ENCODE measurements at places on chromosomes 7 and 10.

GRCh38 chr10:22854935-22855421 lies 72.9 kb upstream of the ARMC3 start:
- DNase-seq: no peak

- no peak for DNase-seq
Observed at GRCh38 chr7:157543276-157543675, 206.5 kb downstream of the DNAJB6 start.

DNA sequence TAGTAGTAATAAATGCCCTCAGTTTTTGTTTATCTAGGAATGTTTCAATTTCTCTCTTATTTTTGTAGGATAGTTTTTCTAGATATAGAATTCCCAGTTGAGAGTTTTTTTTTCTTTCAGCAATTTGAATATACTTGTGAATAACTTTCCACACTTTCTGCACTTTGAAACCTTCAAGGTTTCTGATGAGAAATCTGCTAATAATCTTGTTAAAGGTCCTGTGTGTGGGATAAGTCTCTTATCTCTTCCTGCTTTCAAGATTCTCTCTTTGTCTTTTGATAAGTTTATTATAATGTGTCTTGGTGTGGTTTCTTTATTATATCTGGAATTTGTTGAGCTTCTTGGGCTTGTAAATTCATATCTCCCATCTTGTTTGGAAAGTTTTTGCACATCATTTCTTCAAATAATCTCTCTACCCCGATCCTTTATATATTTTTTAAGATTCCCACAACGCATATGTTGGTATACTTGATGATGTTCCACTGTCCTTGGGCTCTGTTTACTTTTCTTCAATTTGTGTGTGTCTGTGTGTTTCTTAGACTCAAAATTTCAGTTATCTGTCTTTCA lies 103.5 kb downstream of the MKX start:
- no peak for DNase-seq

DNA sequence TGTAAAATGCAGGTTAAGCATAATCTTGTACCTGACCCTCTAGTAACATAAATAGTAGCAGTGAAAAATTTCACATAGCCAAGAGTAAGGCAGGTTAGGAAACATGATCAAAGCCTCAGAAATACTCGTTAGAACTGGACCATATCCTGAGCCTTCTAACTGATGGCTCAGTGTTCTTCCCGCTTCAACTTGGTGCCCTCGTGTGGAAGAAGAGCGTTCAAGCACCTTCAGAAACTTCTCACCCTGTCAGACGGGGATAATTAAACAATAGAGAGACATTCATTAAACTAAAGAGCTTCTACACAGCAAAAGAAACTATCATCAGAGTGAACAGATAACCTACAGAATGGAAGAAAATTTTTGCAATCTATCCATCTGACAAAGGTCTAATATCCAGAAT lies 124.5 kb downstream of the MYOF start:
- DNase-seq: peak; percentile 35

- DNase-seq: no peak
Observed at GRCh38 chr10:3896161-3896560, 111.2 kb upstream of the KLF6 start.

DNA sequence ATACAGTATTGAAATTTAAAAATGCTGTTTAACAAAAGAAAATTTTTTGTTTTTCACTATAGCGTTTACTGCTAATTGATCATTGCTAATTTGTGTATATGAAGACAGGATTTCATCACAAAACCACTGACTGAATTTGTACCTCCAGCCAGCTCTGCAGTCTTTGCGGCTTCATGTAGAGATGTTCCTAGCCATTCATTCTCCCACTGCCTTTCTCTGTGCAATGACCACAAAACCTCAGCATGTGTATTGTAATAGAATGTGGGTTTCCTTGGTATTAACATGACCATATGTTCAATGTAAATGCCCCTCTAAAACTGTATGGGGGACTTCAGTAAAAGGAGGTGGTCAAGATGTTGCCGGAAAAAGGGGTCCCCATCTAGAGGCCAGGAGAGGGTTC lies 81.1 kb upstream of the STEAP1B start:
- peak; percentile 33 for DNase-seq

- no peak for DNase-seq
Observed at GRCh38 chr10:97117372-97117771, 68.4 kb downstream of the SLIT1 start.

DNA sequence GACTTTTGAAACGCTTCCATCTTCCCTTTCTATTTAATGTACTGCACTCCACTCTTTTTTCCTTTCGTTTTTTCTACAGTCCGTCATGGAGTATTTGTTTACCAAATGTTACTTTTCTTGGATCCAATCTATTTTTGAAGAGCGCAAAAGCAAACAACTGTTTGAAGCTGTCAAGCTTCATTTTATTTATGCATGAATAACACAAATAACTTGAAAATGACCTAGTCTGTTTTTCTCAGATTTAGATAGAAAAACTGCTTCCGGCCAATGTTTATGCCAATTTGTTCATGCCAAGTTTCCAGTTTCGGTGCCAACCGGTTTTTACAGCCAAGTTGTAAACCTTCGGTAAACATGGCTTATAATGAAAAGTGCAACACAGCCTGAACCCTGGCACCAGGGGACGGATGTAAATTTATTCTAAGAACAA lies 150.9 kb upstream of the KLF6 start:
- DNase-seq: no peak

- no peak for DNase-seq
Observed at GRCh38 chr7:139942636-139943035, 113.6 kb downstream of the TBXAS1 start.

- no peak for DNase-seq
Observed at GRCh38 chr10:31675726-31676125, 252.9 kb downstream of the ARHGAP12 start.

DNA sequence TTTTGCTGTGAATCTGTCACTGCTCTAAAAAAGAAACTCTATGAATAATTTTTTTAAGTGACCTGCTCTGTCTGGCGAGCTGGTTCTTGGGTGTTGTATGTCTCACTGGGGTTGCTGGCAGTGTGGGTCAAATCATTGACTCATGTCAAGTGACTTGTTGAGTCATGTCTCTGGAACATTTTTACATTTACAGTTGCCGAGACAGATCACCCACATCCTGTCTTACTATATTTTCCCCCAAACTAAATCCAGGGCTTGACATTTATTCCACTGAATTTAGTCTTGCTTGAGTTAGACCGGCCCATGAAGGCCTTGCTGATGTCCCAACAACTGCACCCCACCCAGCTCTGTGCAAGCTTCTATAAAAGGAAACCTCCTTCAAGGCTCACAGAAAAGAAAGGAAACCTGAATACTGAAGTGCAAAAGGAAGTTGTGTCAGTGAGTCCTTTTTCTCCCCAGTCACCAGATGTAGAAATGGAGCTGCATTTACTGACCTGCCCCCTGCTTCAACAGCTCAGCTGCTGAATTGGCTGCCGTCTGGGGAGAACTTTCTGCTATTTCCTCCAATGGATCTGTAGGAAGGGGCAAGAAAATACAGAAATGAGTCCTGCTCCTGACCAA lies 290.3 kb downstream of the TNS3 start:
- DNase-seq: peak; percentile 22

All from activated CD8-positive, alpha-beta T cell treated with anti-CD3 and anti-CD28 coated beads, Interleukin-2, amount 10 ng/mL, durations not matched to agents 7 days and 5 days (primary cell).